ENCODE measurements at places on chromosomes 2 and 18.

DNA sequence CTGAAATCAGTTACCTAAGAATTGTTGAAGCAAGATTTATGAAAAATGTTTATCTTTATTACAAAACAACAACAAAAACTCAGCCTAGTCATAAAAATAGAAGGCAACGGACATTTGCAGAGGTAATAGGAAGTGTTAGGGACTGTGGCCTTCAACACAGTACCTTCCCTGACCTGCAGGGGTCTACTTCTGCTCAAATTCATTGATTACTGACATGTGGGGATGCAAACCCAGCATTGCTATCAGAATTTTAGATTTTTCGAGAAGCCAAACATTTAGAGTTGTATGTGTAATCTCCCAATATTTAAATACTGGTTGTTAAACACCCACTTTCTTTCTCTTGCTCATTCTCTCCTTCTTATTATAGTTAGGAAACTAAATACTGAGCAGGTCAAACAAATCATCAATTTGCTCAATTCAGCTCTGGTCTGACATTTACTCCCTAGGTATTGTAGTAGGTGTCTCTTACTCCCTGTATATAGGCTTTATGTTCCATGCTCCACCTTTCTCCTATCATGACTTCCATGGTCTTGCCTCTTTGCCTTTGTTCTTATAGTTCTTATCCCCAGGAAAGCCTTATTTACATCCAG lies 198.5 kb downstream of the UBE2E3 start:
- DNase-seq: peak; percentile 12

DNA sequence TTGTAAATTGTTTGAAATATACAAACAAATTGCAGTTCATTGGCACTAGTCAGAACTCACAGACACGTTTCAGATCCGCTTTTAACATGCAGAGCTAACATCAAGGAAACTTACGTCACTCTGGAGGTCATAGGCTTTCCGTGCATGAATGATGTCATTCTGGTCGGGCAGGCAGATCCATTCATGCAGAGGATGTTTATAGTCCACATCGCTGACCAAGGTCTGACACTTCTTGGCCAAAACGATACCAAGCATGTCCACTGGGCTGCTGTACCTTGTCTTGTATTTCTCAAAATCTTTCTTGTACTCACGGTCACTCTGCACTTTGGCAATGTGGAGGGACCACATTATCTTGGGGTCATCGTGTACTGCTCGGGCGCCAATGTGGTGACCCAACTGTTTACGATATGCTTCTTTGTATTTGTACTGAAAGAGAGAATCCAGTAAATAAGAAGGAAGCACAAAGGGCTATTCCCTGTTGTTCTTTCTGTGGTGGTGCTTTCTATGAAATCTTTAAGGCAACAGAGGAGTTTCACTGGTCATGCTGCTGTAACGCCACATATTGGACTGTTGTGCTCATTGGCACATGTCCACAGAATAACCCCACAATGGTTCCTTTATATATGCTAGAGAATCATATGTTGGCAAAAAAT lies 114.8 kb downstream of the NEB start:
- DNase-seq: no peak

GRCh38 chr2:102059151-102059550 lies 67.4 kb downstream of the IL1R2 start:
- no peak for DNase-seq

DNA sequence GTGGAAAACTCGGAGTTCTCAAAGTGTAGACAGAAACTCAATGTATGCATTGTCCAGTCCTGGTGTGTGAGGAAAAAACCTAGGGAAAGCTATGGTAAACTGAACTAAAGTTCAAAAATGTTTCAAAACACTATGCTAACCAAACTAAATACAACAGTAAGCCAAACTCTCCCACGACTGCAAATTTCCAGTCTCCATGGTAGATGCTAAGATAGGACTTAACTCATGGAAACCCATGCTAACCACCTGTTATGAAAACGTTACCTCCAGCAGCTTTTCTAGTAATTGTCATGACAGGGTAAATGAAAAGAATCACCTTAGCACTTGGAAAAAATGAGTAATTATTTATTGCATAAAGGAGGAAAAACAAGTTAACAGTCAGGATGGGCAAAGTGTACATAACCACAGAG lies 135.7 kb upstream of the EPC2 start:
- no peak for DNase-seq

GRCh38 chr2:73070643-73071359 lies 711 bp downstream of the SFXN5 start:
- DNase-seq: no peak

GRCh38 chr2:188176620-188177019 lies 115.1 kb upstream of the GULP1 start:
- DNase-seq: no peak

- no peak for DNase-seq
Measured at GRCh38 chr2:200203381-200203827, 103.1 kb upstream of the SPATS2L start.

- no peak for DNase-seq
Measured at GRCh38 chr2:233026198-233026813, 6.2 kb upstream of the NEU2 start.

- DNase-seq: no peak
Measured at GRCh38 chr2:174615871-174616436, 18.4 kb upstream of the WIPF1 start.

GRCh38 chr2:160247296-160248035 lies 47.4 kb upstream of the ITGB6 start:
- no peak for DNase-seq

DNA sequence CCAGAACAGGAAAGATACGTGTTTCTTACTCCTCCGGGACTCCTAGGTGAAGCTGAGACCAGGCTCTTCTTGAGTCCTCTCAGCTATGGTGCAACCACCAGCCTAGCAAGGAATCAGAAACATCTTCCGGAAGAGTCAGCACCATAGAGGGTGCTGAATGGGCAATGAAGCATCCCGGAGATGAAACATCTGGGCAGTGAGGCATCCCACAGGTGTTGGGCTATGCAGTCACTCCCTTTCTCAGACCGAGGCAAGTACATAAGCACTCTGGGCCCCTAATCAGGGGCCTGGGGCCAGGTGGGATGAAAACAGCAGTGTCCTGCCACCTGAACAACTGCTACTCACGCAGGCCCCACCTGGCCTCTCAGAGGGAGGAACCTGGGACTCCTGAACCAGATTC lies 1.4 kb upstream of the CAPN10 start:
- DNase-seq: no peak

- no peak for DNase-seq
Measured at GRCh38 chr2:222305516-222306392, 7.0 kb upstream of the PAX3 start.

DNA sequence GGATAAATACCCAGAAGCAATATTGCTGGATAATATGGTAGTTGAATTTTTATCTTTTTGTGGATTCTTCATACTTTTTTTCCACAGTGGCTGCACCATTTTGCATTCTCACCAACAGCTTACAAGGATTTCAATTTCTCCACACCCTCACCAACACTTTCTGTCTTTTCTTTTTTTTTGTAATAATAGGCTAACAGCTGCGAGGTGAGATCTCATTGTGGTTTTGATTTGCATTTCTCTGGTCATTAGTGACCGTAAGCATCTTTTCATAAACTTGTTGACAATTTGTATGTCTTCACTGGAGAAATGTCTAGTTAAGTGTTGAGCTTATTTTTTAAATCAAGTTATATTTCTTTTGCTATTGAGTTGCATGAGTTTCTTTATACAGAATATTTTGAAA lies 17.6 kb upstream of the SLC9A2 start:
- DNase-seq: no peak

DNA sequence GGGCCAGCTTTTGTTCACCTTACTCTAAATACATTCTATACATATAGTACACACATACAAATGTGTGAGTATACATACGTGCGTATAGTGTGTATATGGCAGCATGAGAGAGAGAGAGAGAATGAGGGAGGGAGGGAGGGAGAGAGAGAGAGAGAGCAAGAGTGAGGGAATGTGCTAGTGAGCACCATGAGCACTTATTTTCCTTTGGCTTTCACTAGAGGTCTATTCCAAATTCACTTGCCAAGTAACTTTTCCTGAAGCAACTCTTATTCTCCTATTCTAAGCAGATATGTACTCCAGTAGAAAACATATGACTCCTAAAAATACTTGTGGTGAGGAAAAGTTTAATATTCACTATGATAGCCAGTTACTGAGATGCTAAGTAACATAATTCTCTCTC lies 85.7 kb downstream of the COBLL1 start:
- DNase-seq: no peak

GRCh38 chr2:215736653-215737290 lies 276.6 kb downstream of the MREG start:
- DNase-seq: no peak

DNA sequence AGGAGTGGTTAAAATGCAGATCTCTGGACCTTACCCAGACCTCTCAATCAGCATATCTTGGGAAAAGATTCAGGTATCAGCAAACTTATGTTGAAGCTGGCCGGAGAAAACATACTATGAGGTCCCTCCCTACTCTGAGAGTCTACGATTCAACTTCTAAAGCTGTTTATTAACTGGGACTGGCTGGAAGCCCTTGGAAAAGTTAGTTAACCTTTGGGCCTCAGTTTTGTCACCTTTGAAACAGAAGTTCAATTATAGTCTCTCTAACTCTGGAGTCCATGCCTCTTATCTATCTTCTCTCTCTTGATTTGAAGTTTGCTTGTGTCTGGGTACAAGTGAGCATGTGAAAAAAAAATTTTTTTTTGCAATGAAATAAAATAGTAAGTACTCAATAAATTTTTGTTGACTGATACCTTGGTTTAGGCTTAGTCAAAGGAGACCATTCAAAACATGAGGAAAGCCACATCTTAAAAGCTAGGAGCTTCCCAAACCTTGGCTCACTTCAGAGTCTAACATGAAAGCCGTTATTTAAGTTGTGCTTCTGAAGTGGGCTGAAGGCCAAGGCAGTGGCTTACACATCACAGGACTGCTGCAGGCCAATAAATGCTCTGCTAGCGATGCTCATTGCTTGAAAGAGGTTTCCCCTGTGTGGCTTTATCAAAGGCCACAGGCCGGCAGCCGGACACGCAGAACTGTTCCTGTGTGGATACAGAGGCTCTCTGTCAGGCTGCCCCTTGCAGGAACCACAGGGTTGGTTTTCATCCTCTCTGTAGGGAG lies 110.6 kb upstream of the FAM136A start:
- DNase-seq: no peak

GRCh38 chr2:191917430-191917881 lies 70.6 kb upstream of the CAVIN2 start:
- no peak for DNase-seq

- no peak for DNase-seq
Measured at GRCh38 chr2:118112771-118113334, 24.6 kb downstream of the INSIG2 start.

DNA sequence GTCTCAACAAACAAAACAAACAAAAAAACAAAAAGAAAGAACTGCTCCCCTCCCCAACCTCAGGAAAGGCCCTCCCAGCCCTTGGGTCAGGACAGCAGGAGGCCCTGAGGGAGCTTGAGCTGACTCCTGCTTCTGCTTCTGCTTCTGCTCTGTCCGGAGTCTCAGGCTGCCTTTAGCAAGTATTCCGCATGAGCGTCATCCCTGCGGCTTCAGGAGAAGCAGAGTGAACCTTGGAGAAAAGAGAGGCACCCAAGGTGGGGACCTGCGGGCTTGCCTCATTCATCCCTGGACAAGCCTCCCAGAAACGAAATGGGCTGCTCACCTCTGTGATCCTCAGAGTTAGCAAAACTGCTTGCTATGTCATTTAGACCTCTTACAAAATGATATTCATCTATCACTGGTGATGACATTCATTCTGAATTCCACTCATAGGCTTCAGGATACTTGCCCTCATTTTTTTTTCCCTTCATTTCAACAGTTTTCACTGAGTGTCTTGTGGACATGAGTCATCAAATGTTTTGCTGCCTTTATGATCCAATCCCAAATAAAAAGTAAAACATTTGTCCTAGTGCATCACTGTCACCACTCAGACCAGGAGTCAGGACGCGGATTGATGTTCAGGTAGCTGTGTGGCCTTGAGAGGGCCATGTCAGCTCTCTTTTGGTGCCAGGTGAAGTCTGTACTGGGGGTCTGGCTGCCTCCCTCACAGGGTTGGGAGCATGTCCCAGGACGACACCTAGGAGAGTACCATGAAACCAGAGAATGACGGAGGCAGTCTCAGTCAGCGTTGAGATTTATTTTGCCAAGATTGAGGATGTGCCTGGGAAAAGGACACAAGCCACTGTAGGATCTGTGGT lies 51.7 kb downstream of the IMPA2 start:
- DNase-seq: no peak

DNA sequence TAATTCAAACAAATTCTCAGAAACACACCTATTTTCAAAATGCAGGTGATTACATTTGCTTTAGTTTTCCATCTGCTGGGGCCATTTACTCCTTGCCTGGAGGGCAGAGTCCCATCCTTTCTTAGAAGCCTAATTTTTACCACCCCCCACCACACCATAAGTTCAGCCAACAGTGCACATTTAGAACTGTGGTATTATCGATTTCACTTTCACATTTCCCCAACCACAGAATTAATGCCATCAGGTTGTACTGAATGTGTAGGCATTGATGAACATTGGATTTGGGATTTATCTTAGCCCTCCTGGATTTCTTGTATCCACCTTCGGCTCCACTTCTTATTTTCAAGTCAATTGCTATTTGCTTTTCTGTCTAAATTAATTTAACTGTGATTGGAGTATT lies 4.5 kb downstream of the SCYGR3 start:
- no peak for DNase-seq

DNA sequence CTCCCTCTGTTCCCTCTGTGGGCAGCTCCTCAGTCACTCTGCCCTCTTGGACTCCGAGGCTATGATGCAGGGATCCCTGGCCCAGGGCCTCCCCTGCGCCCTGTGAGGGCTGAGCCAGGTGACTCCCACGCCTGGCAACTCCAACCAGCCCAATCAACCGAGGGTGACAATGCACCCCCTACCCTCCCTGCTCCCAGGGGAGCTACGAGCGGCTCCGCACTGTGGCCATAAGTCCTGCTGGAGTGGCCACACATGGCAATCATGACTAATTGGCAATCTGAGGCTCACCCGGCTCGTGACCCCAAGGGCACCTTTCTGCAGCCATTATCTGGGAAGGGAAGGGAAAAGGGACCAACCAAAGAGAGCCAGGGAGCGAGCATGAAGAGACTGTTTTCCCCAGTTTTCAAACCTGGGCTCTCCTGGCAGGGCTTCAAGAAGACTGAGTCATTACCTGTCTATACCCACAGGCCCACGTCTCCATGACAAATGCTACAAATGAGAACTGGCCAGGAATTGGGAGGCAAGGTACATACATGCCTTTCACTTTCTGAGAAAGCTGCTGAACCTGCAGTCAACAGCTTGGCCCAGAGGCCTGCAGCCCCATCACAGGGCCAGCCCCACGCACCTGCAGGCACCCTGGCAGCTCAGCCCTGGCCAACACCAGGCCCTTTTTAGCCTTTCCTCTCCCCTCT lies 45.1 kb downstream of the RPL31 start:
- no peak for DNase-seq

DNA sequence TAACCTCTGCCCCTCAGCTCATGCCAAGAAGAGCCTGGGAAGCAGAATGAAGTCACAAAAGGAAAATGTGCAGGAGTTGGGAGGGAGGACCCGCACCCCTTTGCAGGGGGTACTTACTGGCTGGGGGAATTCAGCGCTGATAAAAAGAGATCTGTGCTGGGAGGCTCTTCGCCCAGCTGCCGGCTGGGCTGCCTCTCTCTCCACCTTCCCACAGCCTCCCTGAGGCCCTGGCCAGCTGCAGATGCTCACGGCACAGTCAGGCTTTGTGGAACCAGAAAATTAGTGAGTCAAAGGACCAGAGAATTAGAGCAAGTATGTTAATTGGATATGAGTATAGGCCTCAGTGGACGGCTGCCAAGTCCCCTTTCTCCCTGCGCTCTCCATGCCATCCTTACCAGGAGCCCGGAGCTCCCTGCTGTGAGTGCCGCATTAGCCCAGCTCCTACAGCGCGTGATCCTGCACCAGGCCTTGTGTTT lies 181.7 kb upstream of the SH3BP4 start:
- no peak for DNase-seq

Data from stimulated activated CD8-positive, alpha-beta memory T cell treated with anti-CD3 and anti-CD28 coated beads, Interleukin-15, amount 100 ng/mL, for 1 hour (primary cell).